Stimulated activated CD4-positive, alpha-beta T cell treated with anti-CD3 and anti-CD28 coated beads, Interleukin-4, amount 100 ng/mL, for 4 hours (primary cell): ENCODE measurements at places on chromosomes 2 and 18.

- no peak for DNase-seq
Observed at GRCh38 chr2:128310094-128310716, 8.5 kb downstream of the HS6ST1 start.

- no peak for DNase-seq
Observed at GRCh38 chr2:60336442-60337141, 216.9 kb downstream of the BCL11A start.

DNA sequence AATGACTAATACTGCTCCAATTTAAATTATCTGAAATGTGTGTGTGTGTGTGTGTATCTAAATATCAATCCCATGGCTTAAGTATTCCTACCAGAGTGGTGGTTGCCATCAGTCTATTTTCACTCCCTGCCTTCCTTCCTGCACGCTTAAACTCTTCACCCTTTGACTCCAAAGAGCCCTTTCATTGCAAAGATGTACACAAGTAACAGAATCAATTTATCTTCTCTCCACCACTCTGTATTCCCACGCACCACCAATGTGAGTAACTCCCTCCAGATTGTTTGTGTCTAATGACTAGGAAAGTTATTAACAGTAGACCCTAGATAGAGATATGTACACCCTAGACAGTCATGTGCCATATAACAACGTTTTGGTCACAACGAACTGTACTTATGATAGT lies 42.8 kb downstream of the ARL6IP6 start:
- no peak for DNase-seq

- no peak for DNase-seq
Observed at GRCh38 chr2:112148477-112148876, 10.3 kb downstream of the FBLN7 start.

DNA sequence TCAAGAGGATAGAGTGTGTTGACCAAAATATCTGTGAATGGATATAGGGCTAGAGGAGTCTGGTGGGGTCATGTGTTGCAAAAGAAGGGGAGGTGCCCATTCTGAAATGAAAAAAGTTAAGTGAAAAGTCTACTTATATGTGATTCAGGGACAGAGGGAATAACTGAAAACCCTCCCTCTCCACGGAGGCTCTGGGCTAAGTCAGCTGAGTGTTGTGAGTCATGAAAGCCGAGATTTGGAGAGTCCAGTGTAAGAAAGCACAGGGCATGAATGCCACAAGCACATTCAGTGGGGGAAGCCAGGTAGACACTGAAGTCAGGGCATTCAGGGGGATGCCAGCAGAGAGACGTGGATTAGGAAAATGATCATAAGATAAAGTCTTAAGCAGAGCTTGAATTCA lies 871.9 kb downstream of the TSN start:
- no peak for DNase-seq

GRCh38 chr2:30248791-30249190 lies 17.5 kb downstream of the LBH start:
- no peak for DNase-seq

DNA sequence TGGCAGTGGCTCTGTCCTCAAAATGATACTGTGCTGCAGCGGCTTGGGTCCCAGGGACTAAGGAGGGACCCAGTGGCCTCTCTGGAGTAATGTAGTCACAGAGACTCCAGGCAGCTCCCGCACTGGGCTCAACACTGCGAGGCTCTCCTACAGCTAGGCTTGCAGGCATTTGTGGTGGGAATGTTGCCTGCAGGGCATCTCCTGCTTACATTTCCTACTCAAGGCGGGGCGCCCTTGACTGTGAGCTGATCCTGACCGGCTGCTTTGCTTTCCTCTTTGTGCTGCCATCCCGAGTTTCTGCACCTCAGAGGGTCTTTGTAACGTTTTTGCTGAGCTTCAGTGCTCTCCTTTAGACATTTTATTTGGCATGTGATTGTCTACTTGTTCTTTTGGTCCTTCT lies 177.4 kb upstream of the FN1 start:
- no peak for DNase-seq

- DNase-seq: no peak
Observed at GRCh38 chr18:63889626-63890025, 2.1 kb downstream of the SERPINB2 start.

DNA sequence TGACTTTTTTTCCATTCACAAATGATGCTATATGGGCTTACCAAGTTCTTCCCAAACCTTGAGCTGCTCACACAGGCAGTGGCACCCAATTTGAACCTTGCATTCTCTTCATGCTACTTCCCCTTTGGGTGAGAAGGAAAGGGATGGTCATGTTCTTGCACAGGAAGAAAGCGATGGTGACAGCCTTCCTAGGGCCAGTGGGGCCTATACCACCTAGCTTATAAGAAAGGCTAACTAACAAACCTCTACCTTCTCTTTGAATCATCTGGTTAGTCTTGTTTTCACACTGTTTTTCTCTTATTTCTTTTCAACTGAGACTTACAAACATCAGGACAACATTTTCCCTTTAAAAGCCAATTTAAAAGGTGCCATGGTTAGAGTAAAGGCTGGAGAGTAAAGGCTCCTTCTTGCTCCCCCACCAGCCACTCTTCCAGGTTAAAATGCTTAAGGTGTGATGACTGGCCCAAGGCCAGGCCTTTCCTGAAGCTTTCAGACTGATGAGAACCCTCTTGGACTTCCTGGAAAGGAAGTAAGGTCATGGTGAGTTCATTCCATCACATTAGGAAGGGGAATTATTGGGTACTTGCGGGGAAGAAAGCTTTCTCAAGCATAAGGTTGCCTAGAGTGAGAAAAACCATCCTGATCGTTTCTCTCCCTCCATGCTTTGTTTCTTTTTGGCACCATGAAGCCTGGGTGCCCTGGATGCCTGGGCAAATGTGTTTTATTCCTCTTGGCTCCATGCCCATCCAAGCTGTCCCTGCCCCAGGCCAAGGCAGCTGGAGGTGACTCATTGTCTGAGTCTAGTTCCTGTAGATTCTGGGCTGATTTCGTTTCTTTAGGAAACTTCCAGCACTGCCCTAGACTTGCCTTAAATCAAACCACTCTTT lies 41.4 kb upstream of the ITGB6 start:
- no peak for DNase-seq

- DNase-seq: no peak
Observed at GRCh38 chr2:74051504-74051903, 66.8 kb downstream of the TET3 start.

DNA sequence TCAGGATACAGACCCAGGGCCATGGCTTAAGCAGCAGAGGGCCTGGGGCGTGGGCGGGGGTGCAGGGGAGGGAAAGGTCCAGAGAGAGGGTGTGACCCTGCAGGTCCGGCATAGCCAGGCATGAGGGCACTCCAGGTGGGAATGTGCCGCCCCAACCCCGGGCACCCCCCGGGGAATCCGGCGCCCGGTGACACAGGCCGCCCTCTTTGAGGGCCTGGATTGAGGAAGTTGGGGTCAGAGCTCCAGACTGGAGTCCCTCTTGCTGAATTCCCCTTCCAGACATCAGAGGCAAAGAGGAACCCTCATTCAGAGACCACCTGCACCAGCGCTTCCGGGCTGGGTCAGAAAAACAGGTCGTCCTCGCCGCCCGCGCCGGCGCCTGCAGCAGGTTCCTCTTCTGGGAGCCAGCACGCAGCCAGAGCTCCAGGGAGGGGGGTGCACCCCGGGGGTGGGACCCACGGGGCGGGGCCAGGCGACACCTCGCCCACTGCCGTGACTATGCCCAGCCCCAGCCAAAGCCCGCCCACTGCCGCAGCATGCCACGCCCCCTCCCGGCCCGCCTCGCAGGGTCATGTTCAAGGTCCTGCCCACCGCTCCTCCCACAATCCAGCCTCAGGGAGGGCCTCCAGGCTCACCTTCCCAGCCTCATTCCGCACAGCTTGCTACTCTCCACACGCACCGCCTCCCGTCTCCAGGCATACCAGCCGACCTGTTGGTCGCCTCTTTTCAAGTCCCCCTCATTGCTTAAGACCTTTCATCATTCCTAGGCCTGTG lies 98.3 kb upstream of the ID2 start:
- peak; percentile 72 for DNase-seq

DNA sequence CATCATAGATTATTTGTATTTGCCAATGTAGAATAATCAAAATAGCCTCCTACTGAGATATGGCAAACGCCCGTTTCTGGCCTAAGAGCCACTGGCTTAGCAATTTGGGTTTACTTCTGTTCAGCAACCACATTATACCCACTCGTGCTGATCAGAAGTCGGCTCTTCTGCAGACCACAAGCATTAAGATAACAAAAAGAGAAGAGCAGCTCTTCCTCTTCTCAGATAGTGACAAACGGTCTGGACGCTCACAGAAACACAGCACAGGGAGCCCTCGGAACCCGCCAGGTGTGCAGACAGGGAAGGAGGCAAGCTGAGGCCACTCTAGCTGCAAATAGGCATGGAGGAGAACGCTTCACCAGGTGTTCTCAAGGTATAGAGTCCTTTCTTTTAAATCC lies 164.0 kb downstream of the HDAC4 start:
- no peak for DNase-seq

DNA sequence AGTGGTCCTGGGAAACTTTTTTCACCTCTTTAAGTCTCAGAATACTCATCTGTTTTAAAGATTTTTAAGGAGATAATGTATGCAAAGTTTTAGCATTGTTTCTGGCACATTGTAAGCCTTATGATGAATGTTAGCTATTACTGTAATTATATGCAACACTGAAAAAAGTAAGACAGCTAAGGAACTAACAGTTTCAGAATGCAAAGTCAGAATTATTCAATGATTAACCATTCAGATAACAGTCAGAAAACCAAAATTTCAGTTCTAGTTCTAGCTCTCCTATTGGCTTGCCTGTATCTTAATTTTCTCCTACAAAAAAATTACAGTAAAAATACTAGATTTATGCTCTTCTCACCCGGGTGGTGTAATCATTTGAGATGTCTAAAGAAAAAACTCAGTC lies 101.1 kb downstream of the SLC4A10 start:
- DNase-seq: no peak

DNA sequence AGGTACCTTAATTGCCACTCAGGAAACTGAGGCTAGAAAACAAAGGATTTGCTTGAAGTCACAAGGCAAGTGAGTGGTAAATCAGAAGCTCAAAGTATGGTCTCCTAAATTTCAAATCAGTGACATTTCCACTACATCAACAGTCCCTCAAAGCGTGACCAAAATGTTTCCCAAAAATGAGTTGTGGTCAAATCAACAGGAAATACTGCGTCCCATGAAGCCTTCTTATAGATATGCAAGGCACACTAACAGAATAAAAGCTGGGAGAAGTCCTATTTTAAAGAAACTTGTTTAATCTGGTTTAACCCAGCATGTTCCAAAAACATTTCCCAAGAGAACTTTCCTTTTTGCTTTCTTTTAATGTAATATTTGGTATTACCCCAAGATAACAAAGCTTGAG lies 249.4 kb downstream of the EXOC6B start:
- no peak for DNase-seq

GRCh38 chr2:236918545-236918944 lies 167.1 kb upstream of the COPS8 start:
- DNase-seq: no peak

- DNase-seq: no peak
Observed at GRCh38 chr18:46360866-46361265, 256.7 kb downstream of the HAUS1 start.

GRCh38 chr2:61995515-61995914 lies 90.0 kb downstream of the COMMD1 start:
- DNase-seq: no peak

DNA sequence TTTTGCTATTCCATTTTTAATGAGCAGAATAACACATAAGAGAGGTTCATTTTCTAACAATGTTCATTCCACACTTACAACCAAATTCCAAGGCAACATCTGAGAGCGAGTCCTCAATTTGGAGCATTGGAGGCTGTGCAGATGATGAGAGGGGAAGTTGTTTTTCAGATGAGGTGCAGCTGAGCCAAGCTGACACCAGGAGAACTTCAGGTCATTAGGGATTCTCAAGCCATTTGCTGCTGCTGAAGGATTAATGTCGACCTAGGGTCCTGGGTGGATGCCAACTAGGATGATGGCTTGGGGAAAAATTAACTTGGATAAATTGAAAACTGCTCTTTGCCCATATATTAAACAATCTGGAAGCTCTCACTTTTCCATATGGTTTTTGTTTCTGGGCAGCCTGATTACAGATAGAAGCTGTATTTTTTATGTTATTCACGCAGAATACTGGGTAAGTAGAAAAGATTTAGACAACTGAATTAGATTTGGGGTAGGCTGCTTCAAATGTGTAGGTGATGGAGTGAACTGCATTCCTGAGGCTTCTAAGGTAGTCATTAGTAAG lies 206.4 kb upstream of the SLC39A10 start:
- DNase-seq: no peak

DNA sequence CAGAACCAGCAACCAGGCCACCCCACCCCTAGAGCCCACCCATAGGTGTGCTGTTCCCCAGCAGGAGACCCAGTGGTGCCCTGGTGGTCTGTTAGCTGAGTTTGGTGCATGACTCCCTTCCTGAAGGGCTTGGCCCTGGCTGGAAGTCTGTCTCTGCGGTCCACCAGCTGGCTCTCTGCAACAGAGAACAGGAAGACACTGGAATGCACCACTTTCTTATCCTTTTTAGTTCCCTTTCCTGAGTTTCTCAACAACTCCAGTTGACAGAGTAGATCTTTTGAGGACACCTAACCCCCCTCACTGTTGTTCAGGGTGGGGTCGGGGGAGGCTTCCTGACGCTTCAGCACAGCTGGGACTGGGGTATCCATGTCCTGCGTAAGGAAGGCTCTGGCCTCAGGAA lies 11.9 kb upstream of the RPL37A start:
- no peak for DNase-seq

GRCh38 chr2:179675435-179675834 lies 186.0 kb downstream of the ZNF385B start:
- no peak for DNase-seq

- DNase-seq: no peak
Observed at GRCh38 chr2:173136599-173136998, 61.0 kb downstream of the MAP3K20 start.

DNA sequence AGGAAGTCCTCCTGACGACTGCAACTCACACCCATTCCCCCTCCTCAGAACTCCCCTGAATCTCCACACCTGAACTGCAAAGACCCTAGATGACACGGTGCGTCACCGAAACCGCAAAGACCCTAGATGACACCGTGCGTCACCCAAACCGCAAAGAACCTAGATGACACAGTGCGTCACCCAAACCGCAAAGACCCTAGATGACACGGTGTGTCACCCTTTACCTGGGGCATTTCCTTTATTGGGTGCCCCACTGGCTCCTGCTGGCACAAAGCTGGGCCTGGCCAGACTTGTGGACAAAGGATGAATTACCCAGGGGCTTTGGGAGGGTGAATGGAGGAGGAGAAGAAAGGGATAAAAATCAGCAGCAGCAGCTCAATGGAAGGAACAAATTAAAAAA lies 123.8 kb downstream of the CELF4 start:
- DNase-seq: no peak

DNA sequence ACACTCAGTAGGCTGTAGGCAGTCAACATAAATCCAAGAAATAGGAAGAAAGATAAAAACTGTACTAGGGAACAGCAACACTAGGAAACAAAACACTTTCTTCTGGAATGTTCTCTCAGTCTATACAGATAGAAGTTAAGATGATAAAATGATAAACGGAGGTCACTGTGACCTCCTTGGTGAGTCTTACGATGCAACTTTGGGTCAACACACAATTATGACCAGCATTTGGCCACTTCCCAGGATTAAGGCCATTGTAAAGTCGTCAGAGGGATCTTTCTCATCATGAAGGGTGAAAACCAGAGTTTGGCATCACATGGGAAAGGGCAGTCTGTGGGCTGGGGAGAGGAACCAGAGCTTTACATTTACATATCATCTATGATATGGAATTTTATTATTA lies 33.4 kb downstream of the LAMA3 start:
- no peak for DNase-seq
